ENCODE measurements at places on chromosomes 11 and 22.

- DNase-seq: no peak
These were observed 278 bp downstream of the MMP26 start for GRCh38 chr11:4704790-4705334.

- no peak for DNase-seq
These were observed 84.0 kb downstream of the MYEOV start for GRCh38 chr11:69377953-69378302.

DNA sequence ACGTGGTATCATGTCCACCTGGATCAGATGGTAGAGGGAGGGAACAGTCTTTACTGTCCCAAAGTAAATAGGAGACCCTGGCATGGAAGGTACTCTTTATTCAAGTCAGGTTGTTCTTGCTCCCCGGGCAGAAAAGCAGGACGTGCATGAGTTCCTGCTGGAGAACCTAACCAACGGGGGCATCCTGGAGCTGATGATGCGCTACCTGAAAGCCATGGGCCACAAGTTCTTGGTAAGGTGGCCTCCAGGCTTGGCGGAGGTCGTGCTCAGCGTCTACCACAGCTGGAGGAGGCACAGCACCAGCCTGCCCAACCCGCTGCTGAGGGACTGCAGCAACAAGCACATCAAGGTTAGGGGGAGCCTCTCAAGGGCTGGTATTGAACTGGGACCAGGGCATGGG lies 48.7 kb downstream of the CABIN1 start:
- no peak for DNase-seq

GRCh38 chr11:132402071-132402684 lies 1031.8 kb downstream of the NTM start:
- no peak for DNase-seq

- no peak for DNase-seq
These were observed 1.5 kb downstream of the RAB30 start for GRCh38 chr11:83070044-83070701.

- DNase-seq: no peak
These were observed 10.7 kb downstream of the RAB30 start for GRCh38 chr11:83060965-83061364.

DNA sequence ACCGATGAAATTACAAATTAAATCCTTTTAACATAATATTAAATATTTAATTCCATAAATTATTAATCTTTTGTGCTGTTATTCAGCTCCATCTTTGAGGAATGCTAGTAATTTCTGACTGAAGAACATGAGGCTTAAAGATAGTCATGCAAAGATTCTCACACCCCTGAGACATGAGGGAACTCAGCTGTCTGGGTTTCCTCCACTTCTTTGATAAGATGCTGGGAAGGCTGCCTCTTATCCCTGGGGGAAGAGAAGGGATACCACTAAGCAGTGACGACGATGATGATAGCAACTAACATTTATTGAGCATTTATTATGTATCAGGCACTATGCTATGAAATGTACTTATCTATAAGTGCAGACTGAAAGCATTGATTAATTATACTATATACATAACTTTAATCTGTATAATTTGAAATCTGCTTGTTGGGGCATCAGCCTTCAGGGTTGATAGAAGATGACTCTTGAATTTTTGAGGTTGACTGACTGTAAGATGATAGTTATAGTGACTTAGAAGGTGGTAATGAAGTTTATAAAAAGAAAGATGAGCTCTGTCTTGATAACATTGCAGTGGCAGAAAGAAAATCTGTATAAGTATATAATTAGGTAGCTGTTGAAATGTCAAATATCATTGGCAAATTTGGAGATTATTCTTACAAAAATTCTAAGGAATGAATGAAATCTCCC lies 78.4 kb downstream of the SIK2 start:
- DNase-seq: no peak

GRCh38 chr11:3134651-3135480 lies 30.2 kb downstream of the OSBPL5 start:
- no peak for DNase-seq

GRCh38 chr11:1384199-1384970 lies 5.3 kb upstream of the BRSK2 start:
- DNase-seq: no peak

DNA sequence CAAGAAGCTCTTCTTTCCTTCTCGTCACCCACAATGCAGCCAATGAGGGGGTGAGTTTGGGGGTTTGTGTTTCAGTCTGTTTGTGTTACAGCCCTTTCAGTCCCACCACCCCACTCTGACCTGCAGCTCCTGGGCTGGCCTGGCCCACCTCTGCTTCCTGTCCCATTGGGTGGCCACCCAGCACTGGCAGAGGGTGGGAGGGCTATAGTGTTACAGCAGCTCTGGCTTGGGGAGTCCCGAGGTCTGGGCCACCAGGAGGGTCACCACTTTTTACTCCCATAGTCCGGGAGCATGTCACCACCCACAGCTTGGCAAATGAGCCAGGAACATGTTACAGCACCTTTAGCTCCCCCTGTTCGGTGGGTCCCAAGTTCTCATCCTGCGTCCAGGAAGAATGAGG lies 1.7 kb upstream of the OR10S1 start:
- no peak for DNase-seq

GRCh38 chr11:90947930-90948329 lies 725.1 kb upstream of the CHORDC1 start:
- no peak for DNase-seq

DNA sequence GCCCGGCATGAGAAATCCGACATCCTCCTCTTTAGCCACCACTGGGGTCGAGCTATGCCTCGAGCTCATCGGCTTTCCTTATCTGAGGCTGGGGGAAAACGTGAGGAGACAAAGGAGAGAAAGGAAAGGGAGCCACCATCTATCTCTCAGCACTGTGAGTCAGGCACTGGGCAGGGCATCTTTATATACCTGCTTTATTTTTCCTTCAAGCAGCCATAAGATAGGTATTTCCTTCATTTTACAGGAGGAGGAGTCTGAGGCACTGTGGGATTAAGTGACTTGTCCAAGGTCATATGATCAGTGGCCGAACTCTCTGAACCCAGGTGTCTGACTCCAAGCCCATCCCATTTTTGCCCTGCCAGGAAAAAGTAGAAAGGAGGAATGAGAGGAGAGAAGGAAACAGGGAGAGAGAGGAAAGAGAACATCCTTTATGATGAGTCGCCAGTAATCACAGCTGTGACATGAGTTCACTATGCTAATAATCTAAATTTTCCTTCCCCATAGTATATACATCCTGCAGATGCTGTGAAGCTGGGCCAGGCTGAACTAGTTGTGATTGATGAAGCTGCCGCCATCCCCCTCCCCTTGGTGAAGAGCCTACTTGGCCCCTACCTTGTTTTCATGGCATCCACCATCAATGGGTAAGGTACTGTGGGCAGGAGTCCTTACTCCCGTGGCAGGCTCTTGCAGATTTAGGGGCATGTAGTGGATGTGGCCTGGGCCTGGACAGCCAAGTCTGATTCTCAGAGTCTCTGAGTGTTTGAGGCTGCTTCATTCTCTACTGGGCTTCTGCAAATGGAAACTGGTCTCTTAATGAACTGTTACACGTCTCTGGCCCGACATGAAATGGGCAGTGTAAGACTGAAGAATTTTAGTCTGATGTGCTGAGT lies 21.8 kb downstream of the NAT10 start:
- no peak for DNase-seq

DNA sequence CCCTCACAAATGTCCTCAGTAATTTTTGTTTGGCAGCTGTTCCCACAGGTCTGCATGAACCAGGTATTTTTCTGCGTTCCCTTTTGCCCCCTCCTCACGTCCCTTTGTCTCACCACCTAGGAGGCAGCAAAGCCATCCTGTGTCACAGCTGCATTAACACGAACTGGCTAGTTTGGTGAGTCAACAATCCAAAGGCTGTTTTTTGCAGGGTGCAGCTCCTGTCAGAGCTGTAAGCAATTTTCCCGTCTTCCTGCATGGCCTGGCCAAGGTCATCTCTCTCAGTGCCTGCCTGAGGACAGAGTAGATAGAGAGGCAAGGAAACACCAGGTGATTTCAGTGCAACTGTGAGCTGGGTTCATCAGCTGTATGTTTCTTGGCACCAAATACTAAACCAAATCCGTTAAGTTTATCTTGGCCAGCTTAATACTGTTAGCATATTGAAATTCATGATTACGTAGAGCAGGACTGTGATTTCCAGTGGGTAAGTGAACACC lies 20.6 kb upstream of the VSIG10L2 start:
- DNase-seq: no peak

DNA sequence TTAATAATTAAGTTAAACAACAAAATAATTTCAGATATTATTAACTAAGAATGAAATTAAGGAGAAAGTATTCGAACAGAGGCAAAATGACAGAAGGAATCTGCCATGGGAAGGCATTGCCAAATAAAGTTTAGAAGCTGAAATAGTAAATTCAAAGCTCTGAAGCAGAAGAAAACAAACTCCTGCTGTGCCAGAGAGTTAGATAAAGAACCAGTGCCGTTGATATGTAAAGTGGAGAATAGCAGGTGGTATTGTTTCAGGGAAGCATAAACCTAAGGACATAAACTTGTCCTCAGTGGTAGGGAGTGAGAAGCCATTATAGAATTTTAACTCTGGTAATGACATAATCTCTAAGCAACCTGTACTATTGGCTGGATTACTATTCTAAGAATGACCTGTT lies 2.7 kb upstream of the HBG2 start:
- no peak for DNase-seq

- DNase-seq: peak; percentile 17
These were observed 42.7 kb downstream of the RTL6 start for GRCh38 chr22:44455151-44455962.
